Activated T-cell treated with anti-CD3 and anti-CD28 coated beads, Interleukin-2, amount 50 U/mL, for 4 hours (primary cell): ENCODE measurements at places on chromosomes 5 and 9. TPM values are rescaled to one million over a fixed set of nuclear protein-coding genes. Genes with fewer than 3 reads are reported as not detected.

GRCh38 chr5:158637039-158637438 is 462.7 kb downstream of the EBF1 start:
- DNase-seq, result no peak

DNA sequence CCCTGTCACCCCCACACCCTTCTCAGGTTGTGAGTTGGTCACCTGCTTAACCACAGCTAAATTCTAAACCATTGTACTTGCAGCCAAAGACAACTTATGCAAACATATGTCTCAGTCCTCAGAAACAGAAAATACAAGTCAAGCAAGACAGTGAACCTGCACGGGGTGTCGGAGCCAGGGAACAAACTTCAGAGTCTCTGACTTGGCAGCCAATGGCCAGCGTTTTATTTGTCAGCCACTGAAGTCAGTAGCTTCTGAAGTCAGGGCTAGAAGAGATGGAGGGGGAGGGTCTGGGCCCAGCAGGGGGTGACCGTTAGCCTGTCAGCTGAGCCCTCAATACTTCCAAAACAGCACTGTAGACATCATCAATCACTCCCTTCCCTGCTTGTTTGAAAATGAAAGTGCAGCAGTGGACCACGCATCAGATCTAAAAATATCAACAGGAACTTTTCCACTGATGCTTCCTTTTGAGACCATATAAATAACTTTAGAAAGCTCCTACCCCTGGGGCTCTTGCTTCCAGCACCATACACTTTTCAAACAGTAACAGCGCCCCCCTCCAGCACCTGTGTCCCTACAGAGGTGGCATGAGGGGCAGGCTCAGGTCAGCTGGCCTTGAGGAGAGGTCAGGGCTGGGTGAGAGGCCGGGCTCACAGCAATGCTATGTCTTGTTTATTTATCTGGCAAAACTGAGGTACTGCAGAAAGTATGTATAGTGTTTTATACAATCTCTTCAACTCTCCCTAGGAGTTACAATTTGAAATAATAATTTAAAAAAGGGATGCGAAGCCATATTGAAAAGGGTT is 142.5 kb downstream of the ACER2 start:
- DNase-seq, result no peak

- peak; percentile 28 for DNase-seq
These were observed 4.3 kb downstream of the PRRC2B start for GRCh38 chr9:131398204-131398603.

GRCh38 chr5:84197538-84197937 is 187.1 kb downstream of the EDIL3 start:
- DNase-seq, result no peak

DNA sequence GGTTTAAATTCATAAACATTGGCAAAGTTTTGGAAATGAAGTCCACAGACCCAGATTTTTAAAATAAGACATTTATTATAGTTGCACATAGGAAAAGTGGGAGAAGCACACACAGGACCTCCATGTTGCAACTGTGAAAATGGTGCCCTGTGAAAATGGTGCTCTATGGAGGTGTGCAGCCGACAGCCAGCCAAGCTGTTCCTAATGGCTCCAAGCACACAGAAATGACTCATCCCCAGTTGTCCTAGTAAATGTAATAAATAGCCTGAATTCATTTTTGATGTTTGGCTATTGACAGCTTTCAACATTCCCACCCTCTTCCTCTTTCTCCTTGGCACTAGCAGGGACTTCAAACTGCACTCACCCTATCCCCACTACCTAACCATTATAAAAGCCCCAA is 590.9 kb downstream of the CAAP1 start:
- DNase-seq, result no peak

GRCh38 chr9:130845901-130846481 is 10.9 kb downstream of the ABL1 start:
- DNase-seq, result no peak

- peak; percentile 92 for DNase-seq
These were observed 831 bp upstream of the SEC16A start for GRCh38 chr9:136483589-136484152.

DNA sequence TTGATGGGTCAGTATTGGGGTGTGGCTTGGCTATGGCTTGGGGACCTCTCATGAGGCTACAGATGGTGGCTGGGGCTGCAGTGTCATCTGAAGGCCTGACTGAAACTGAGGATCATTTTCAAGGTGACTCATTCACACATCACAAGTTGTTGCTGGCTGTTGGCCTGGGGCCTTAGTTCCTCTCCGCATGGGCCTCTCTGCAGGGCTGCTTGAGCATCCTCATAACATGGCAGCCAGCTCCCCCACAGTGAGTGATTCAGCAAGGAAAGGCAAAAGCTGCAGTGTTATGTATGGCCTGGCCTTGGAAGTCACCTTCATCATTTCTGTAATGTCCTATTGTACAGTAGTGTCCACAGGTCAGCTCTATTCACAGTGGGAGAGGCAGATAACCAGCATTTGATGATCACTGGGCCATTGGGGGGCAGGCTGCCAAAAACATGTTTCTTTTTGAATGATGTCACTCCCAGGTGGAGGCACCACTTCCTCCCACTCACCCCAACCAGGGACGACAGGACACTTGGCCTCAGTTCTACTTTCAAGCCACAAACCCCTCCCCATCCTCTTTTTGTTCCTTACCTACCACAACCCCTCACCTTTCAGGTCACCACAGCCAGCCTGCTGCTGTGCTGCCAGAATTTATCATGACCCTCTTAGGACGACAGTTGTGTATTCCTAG is 14.4 kb downstream of the FGD3 start:
- DNase-seq, result no peak

- DNase-seq, result no peak
These were observed 41.0 kb upstream of the ANGPTL2 start for GRCh38 chr9:127163409-127163808.

DNA sequence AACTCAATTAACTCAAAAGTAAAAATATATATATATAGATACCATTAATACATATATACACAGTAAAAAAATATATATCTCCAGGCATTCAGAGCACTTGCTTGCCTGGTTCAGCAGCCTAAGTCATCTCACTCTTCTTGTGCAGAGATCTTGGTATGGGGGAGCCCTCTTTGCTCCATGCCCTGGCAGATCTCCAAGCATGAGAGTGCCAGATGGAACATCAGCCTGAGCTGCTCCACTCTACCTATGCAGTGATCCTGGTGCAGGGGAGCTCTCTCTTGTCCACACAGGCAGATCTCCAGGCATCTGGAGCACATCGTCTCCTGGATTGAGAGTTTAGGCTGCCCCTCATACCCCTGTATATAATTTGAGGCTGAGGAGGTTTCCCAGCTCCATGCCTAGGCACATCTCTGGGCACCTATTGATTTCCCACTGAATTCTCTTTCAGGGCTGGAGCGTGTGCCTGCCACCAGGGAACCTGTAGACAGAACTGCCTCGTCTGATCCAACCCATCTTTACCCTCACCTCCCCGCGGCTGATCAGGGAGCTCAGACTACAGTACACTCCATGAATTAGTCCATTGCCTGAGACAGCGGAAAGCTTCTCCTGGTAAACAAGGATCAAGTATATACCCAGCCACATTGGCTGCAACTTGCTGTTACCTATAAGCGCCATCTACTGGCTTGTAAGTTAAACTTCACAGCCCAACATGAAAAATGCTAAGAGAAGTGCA is 342.4 kb upstream of the GRIA1 start:
- no peak for DNase-seq

GRCh38 chr5:111926026-111926425 is 169.0 kb upstream of the NREP start:
- no peak for DNase-seq

- DNase-seq, result no peak
These were observed 149.7 kb downstream of the NMUR2 start for GRCh38 chr5:152255411-152255810.

DNA sequence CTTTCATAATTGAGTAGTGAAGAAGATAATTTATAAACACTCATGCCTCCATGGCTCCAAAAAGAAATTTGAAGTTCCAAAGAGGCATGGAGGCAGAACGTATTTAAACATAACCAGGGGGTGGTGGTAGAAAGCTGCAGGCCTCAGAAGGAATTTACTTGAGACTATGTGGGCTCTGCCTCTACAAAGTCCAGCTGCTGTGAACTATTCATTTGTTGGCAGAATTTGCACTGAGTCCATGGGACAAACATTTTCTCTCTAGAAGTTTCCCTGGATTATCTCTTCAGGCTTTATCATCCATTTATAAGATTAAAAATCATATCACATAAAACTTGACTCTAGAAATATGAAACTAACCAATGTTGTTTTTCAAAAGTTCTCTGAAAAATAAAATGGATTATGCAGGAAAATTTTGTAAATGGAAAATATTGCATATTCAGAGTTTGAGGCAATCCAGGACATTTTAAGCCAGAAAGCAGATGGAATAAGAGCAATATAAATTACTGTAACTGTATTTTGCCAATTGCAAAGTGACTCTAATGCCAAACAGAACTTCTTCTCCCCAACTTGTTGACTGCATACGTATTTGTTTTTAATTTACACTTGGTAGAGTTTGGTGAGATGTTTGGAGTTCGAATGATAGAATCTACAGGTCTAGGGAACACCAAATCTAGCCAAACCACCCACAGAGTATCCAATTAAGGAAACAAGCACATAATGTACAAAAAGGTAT is 258.2 kb downstream of the ENC1 start:
- no peak for DNase-seq

DNA sequence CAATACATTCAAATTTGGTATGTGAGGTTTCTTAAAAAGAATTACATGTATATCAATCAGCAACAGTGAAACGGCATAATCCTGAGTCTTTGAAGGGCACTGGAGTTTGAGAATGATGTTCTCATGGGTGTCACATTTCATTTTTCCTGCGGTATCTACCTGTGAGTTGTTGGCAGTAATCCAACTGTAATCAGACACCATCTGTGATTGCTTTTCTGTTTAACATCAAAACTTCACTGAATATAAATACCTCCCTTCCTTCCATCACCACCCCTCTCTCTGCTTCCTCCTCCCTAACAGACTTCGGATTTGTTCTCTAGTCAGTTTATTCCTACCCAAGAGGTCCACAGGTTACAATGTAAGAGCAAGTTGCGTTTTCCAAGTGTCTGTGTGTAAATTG is 275.2 kb upstream of the PCSK5 start:
- no peak for DNase-seq

DNA sequence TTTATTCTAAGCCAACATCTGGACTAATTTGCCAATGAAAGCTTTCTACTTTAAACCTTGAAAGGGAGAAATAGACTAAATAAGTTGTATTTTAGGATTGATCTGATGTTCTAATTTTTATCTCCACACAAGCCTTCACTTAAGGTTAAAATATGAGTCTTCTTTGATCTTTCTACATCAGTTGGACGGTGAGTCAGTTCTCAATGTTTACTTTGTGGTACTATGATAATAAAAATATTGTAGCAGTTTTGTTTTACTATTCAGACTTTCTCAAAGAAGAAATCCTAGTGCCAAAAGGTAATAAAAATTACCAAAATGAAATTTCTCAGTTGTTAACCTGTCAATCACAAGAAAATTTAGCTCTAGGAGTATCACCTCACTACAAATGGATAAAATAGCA is 203.5 kb upstream of the RGMB start:
- no peak for DNase-seq

GRCh38 chr5:139369181-139369580 is 13.9 kb downstream of the SLC23A1 start:
- DNase-seq, result no peak

DNA sequence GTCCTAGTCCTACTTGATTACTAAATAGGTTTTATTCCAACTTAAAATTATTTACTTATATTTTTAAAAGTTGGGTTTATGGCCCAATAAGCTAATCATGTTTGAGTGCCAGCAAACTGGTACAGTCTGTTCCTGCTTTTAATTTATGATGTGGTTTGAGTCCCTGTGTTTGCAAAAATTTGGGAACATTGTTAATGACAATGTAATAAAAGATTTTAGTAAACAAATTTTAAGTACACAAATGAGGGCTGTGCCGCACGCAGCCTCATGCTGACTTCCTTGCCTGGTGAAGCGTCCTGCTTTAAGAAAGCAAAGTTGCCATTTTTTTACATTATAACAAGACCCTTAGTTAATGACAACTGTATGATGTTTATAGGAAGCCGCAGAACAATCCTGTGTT is 96.8 kb upstream of the MAP1B start:
- DNase-seq, result no peak

DNA sequence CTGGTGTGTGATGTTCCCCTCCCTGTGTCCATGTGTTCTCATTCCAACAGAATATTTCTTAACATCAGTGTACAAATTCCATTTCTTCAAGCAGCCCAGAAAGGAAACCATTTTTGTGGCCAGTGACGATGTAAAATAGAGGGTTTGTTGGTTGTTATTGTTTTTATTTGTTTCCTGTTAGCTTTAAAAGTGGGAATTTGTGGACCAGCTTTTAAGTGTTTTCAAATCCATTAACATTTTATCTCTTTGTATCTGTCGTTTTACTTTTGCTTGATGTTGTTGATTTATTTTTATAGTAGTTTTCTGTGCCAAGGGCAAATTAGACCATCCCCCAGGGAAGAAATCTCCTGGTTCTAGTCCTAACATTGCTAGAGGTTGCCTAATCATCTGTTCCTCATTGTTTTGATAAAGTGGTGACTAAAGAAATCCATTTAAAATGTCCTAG is 100.0 kb downstream of the GDNF start:
- no peak for DNase-seq

GRCh38 chr5:154442801-154443200 is 3.0 kb upstream of the SAP30L start:
- DNase-seq, result no peak

- DNase-seq, result no peak
These were observed 81.1 kb upstream of the RPS23 start for GRCh38 chr5:82359272-82359671.

DNA sequence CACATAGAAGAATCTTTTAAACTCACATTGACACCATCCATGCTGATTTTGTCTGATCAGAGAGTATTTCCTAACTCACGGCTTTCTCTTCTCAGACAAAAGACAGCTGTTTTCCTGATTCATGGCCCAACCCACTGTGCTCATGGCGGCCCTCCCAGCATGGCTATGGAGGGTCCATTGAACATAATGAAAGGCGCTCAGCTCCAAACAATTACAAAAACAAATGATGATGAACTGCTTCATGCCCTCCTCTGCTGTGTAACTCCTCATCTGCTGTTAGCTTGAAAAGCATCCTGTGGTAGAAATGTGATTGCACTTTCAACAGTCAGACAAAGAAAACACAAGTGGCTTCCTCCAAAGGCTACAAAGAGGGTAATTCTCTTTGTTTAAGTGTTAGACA is 673.8 kb downstream of the PRELID2 start:
- DNase-seq, result no peak

DNA sequence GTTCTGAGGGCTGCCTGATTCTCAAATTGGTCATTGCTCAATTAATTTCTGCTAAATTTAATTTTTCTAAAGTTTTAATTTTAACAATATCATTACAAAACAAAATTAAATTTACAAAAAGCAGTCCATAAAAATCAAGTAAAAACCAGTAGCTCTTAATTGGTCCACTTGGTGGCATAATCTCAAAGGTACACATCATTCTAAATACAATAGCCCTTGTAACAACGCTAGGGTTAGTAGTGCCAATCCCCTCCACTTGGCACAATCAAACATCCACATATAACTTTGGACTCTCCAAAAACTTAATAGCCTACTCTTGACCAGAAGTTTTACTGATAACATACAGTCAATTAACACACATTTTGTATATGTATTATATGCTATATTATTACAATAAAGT is 1.9 kb upstream of the NDUFB6 start:
- DNase-seq, result no peak

NDST1 gene
- total RNA-seq, result 5.0 TPM

PDCD1LG2 gene
- not detected for total RNA-seq

IL31RA gene
- total RNA-seq, result not detected

DNAJC25 gene
- 6.7 TPM for total RNA-seq

CCDC152 gene
- total RNA-seq, result 11.6 TPM

PCDHGA4 gene
- total RNA-seq, result 0.30 TPM

RNF180 gene
- not detected for total RNA-seq

ZDHHC11B gene
- 0.66 TPM for total RNA-seq

ELAVL2 gene
- total RNA-seq, result not detected

F12 gene
- 1.7 TPM for total RNA-seq

ZNF454 gene
- total RNA-seq, result not detected

TRIM36 gene
- not detected for total RNA-seq
